ENCODE measurements at places on chromosomes 5 and 9. TPM values are rescaled to one million over a fixed set of nuclear protein-coding genes. Genes with fewer than 3 reads are reported as not detected.

Gene ANKRD55
- total RNA-seq: not detected

Gene OBP2B
- not detected for total RNA-seq

Gene PCDHGA6
- total RNA-seq: 1.8 TPM

Gene ATOSB
- 14.3 TPM for total RNA-seq

Gene RETREG1
- 8.7 TPM for total RNA-seq

Gene GLT6D1
- not detected for total RNA-seq

Gene ZNG1F
- 22.8 TPM for total RNA-seq

Data from stomach (tissue), 19 donors.